ENCODE measurements at places on chromosomes 1 and 21.

GRCh38 chr1:66752000-66752592, at the start of gene DYNLT5:
TSS of gene DYNLT5 (plus strand) at chr1:66752459. CDS start at chr1:66754659, 2,200 bp downstream.
- DNase-seq: no peak

DNA sequence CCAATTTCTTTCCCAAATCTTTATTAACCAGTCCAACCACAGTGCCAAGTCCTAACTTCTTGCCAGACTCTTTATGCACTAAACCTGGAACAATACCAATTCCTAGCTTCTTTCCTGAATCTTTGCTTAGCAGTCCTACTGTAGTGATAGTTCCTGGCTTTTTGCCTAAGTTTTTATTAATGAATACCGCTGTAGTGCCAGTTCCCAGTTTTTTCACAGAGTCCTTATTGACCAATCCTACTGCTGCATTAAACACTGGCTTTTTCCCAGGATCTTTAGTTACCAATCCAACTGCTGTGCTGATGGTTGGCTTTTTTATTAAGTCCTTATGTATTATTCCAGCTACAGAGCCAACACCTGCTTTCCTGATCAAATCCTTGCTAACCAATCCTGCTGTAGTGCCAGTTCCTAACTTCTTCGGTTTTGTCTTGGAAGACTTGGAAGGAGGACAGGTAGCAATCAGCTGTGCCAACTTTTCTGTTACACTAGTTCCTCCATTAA, 80.8 kb downstream of the ASH1L start:
- DNase-seq: no peak

DNA sequence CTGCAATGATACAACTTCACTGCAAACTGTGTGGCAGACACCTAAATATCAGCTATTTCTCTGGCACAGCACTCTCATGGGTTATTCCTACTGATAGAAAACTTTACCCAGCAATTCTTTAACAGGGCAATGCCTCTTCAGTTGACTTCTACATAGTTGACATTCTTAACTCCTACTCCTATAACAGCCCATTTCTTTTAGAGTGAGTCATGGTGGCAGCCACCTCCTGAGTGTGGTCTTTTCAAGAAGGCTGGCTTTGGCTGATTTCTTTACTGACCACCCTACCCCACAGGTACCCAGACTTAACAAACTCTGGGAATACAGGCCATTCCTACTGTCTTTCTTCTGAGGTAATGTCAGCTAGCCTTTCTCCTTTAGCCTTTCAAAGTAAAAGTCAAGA, 805.8 kb upstream of the ADGRL2 start:
- DNase-seq: no peak

DNA sequence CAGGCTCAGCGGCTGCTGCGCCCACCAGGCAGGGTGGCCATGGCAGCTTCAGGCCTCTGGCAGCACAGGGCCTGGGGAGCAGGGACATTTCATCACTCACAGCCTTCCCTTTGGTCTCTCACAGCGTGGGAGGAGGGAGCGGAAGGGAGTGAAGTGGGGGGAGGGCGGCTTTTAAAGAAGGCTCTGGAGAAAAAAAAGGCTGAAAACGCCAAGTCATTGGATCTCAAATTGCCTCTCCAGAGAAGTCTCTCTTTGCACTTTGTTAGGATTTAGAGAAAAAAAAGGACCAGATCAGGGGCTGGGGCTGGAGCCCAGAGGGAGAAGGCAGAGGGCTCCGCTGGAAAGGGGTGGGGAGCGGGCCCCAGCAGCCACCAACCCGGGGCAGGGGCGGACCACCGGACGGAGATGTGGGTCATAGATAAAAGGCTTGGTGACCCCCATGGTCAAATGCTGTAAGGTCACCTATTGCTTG, 209.9 kb downstream of the GRIK3 start:
- DNase-seq: no peak

DNA sequence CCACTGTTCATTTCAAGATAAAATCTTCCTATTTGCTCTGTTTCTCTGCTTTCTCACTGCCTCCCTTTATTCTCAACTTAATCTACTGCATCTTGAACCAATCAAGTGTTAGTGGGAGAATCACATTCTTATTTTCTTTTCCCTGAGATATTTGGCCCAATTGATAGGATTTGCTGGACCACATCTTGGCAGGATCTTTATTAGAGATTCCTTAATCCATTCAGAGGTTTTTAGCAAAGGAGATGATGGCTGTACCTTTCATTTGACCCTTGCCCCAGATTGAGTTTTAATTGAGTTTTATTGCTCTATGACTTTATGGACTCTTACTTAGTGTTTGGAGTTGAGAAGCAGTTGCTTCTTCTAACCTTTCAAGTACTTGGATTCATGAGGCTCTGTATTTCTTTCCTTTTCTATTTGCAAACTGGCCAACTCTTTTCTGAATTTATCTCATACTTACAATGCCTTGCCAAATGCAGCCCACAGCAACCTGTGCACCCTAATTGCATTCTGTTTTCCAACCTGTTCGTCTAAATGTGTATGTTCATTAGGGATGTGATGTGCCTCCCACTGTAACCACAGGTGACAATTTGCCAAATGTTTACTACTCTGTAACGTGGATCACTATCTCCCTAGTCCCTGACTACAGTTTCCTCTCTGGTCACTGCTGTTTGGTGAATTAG, 274.8 kb upstream of the KAZN start:
- DNase-seq: no peak

GRCh38 chr1:82337635-82338034, 536.9 kb downstream of the ADGRL2 start:
- DNase-seq: no peak

DNA sequence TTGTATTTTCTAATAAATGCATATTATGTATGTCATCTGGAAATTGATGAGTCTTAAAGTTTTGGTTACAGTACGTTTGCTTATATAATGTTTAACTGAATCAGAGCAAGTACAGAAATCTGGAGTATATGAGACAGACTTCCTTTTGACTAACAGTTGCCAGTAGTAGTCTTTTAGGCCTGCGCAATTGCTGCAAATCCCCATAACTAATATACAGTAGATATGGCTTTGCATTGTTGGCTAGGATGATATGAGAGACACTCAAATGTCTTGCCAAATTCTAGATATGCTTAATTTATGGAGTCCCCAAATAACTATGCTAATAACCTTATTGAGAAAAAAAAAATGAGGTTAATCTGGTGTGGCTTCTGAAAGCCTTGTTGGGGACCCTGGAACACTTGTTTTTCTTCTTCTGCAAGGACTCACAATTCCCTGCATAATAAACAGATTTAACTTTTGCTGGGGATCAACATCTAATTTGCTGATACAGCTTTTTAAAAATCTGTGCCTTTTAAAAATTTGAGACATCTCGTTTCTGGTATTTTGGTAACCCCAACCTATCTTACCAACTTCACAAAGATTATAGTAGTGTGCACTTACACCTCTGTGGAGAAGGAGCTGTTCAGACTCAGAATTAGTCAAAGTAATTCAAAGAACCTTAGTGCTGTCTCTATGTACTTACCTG, 22.9 kb downstream of the EXO1 start:
- DNase-seq: no peak

- DNase-seq: no peak
Observed at GRCh38 chr1:204338997-204339396, 20.7 kb downstream of the PLEKHA6 start.

GRCh38 chr1:192303029-192303428, 13.8 kb upstream of the RGS21 start:
- DNase-seq: no peak
